HCT116 (cell line): ENCODE measurements at places on chromosomes 4 and X.

GRCh38 chr4:174119830-174120229, 163.6 kb downstream of the FBXO8 start:
- no peak for DNase-seq

DNA sequence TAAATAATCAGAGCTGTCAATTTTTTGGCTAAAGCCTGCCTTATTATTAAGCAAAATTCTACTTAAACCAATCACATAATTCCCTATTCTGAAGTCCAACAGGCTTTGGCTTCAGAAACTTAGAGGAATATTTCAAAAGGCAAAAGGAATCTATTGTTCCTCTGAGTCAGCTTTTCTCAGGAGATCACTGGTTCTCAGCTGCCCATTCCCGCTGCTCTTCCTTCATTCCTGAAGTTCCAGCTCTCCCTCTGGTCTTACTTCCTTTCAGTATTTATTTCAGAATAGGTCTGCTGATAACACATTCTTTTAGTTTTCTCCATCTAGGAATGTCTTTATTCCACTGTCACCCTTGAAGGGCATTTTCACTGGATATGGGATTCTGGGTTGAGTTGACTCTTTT, 133.7 kb downstream of the SOWAHB start:
- DNase-seq = no peak

DNA sequence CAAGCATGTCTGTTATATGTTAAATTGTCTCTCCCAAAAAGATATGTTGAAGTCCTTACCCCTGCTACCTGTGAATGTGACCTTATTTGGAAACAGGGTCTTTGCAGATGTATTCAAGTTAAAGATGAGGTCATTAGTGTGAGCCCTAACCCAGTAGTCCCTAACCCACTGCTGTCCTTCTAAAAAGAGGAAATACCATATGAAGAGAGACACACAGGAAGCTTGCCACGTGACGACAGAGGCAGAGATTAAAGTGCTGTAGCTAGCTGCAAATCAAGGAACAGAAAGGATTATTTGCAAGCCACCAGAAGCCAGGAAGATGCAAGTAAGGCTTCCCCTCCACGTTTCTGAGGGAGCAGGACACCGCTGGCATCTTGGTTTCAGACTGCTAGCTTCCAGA, 150.1 kb downstream of the HNRNPD start:
- DNase-seq = no peak

GRCh38 chr4:16577177-16577576, 321.3 kb downstream of the LDB2 start:
- DNase-seq = no peak

DNA sequence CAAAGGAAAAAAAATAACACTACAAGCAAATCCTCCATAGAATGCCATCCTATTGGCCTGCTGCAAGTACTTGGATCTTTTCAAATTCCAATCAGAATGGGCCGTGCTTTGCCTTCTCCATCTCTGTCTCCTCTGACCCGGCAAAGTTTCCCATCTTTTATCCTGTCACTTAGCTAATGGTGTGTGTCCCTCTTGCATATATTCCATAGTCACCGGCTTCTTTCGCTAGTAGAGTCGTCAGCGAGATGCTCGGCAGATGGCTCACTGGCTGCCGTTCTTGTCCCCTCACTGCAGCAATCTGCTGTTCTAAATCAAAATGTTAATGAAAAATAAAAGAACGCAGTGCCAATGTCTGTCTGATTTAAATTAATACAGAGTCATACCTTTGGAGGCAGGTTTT, 22.1 kb downstream of the GRIA3 start:
- DNase-seq = no peak

- no peak for DNase-seq
Measured at GRCh38 chr4:175823015-175823742, 11.1 kb upstream of the GPM6A start.

GRCh38 chr4:161167539-161167938, 996.3 kb downstream of the FSTL5 start:
- DNase-seq = no peak

DNA sequence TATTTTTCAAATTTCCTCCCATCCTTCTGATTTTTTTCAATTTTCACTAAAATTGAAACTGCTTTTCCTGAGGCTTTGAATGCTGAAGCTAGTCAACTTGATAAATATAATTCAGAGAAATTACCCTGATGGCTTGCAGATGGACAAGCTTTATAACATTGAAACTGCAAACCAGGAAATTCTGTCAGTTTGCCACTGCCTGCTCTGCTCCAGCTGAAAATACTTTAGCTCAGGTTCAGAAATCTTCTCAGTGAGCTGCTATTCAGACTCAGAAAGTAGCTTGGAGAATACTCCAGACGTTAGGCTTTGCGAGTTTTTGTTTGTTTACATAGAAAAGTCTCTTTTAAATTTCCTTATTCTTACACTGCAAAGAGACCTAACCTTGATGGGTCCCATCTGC, 1574.7 kb downstream of the STIM2 start:
- DNase-seq = no peak

DNA sequence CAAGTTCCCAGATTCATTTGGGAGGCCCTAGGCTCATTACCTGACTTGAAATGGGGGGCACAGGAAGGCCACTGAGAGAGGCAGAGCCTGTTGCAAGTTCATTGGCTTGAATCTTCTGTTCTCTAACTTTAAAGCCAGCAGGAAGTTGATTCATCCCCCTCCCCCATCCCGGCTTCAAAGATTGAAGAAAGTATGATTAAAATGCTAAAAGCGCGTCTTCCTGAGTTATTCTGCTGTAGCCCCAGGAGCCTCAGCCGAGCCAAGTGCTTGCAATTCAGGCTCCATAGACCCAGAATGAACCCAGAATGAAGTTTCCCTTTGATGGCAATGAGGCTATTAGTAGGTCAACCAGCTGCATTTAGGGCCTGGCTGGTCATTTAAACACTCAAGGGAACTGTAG, 14.7 kb downstream of the CHST7 start:
- no peak for DNase-seq

GRCh38 chr4:89048906-89049601, 7.9 kb downstream of the FAM13A start:
- no peak for DNase-seq

- no peak for DNase-seq
Measured at GRCh38 chrX:15277604-15278003, 7.7 kb upstream of the ASB9 start.
